ENCODE measurements at places on chromosomes 1 and 21. TPM values are rescaled to one million over a fixed set of nuclear protein-coding genes. Genes with fewer than 3 reads are reported as not detected.

Gene GATAD2B
- 11.6 TPM for total RNA-seq

Gene C1orf116
- not detected for total RNA-seq

Gene AQP10
- total RNA-seq: not detected

Gene CSDE1
- total RNA-seq: 599 TPM

Gene TARS2
- 10.1 TPM for total RNA-seq

Gene TSPAN2
- total RNA-seq: 2.1 TPM

Gene LCE1E
- not detected for total RNA-seq

Gene DDX59
- 12.4 TPM for total RNA-seq

Gene ANKRD45
- not detected for total RNA-seq

Gene AMIGO1
- 2.5 TPM for total RNA-seq

Gene NTNG1
- total RNA-seq: 3.6 TPM

Gene GOLT1A
- total RNA-seq: not detected

Gene LMOD1
- total RNA-seq: 17.1 TPM

Gene OR6K3
- total RNA-seq: not detected

Gene RNU1-2
- total RNA-seq: under 0.01 TPM

Gene ADAMTS4
- total RNA-seq: 1.4 TPM

DNA sequence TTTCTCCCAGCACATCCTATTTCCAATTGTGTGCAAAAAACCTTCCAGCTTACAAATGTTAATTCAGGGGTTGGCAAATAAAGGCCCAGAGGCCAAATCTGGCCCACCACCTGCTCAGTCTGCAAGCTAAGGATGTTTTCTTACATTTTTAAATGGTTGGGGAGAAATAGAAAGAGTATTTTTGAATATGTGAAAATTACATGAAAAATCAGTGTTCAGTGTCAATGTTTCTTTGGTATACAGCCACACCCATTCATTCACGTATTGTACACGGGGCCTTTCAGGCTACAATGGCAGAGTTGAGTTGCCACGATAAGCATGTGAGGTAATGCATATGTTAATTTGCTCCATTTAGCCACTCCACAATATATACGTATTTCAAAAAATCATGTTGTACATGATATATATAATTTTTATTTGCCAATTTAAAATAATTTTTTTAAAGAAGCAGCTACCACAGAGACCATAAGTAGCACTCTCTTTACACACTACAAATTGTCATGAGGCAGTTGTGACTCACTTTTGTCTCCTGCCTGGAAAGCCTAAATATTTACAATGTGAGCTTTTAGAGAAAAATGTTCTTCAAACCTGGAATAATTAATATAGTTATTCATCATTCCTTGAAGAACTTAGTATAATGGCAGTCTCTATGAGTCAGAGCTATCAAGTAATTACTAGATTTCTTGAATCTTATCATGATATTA is 189.6 kb downstream of the SMYD3 start:
- no peak for DNase-seq

GRCh38 chr1:19643602-19644394 is at the start of gene NBL1:
NBL1 (plus strand) TSS chr1:19644311; CDS start chr1:19655031, 10,720 bp downstream.
- DNase-seq: peak; percentile 98

- DNase-seq: no peak
These were observed 16.3 kb upstream of the PADI2 start for GRCh38 chr1:17135530-17135929.

DNA sequence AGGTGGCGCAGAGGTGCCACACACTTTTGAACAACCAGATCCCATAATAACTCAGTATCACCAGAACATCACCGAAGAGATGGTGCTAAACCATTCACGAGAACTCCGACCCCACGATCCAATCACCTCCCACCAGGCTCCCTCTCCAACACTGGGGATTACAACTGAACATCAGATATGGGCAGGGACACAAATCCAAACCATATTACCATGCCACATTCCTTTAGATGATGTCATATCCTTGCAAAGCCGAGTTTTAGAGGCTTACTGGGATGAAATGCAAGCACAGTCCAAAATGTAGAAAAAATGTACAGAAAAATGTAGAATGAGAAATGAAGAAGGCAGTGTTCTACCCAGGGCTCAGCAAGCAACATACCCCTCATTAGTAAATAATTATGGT is 64.7 kb downstream of the SGIP1 start:
- DNase-seq: peak; percentile 22

DNA sequence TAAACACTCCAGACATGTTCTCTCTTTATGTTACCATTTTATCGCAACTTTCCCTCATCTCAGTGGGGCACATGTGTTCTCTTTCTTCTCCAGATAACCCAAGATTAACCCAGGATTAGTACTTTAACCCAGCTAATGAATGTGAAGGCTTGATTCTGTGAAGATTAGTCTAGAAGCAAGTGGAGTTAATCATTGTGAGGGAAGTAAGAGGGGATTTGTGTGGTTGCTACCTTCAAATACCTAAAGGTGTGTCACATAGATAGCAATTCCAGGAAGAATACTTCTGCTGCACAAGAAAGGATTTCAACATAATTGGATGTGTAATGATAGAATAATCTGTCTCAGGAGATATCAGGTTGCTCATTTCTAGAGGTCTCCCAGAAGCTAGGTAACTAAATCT is 327.1 kb downstream of the PBX1 start:
- no peak for DNase-seq

- no peak for DNase-seq
These were observed 99.5 kb downstream of the UBE2U start for GRCh38 chr1:64302971-64303370.

- DNase-seq: no peak
These were observed 26.4 kb downstream of the KRTAP10-1 start for GRCh38 chr21:44513389-44514217.

DNA sequence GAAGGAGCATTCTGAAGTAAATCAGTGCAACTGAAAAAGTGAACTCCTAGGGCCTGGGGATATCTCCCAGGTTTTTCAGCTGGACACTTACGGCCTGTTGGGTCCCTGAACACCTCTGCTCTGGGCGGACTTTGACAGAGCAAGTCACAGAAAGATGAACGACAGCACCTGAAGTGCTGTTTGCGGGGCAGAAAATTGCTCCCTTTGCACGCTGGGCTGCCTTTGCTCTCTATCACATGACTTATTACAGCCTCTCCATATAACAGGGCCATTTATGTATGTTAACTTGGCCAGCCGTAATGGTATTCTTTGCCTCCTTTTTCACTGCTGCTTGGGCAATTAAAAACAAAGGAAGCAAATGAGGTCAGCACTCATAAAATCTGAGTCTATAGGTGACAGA is 332.9 kb downstream of the BARHL2 start:
- no peak for DNase-seq

DNA sequence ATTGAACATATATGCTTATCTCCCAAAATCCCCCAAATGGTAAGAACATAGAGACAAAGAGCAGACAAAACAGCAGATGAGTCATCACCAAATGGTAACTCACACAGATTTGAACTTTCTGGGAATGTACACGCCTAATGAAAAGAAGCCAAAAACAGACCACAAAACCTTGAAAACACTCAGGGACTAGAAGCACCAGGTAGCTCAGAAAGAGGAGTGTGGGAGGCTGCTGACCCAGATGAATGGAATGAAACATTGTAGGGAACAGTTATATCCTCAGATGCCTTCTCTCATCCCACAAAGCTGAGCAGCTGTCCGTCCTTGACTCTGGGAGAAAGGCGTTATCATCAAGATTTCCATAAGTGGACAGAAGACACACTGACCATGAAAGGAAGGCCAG is 307.0 kb upstream of the USP25 start:
- DNase-seq: no peak

- DNase-seq: peak; percentile 86
These were observed 1.7 kb downstream of the ETS2 start for GRCh38 chr21:38807441-38807871.

GRCh38 chr1:155569988-155570592 is 7.5 kb upstream of the ASH1L start:
- peak; percentile 68 for DNase-seq

DNA sequence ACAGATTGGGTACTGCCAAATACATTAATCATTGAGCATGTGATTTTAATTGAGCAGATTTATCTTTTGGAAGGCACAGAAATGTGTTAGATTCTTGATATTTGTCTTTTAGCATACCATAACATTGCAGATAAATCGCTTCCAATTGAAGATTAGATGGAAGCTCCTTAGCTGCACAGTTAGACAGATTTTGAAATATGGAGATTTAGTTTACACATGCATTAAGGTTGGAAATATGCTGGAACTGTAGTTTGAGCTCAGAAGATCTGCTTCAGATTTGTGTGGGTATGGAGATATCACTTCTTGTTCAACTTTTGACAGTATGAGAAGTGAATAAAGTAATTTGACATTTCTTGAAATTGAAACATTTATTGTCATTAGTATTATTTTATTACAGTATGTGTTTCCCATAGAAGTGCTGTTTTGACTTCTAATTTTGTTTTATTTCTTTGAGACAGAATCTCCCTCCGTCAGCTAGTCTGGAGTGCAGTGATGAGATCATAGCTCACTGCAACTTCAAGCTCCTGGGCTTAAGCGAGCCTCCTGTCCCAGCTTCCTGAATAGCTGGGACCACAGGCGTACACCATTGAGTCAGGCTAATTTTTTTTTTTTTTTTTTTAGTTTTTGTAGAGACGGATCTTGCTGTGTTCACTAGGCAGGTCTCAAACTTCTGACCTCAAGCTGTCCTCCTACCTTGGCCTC is 29.1 kb downstream of the THRAP3 start:
- no peak for DNase-seq

DNA sequence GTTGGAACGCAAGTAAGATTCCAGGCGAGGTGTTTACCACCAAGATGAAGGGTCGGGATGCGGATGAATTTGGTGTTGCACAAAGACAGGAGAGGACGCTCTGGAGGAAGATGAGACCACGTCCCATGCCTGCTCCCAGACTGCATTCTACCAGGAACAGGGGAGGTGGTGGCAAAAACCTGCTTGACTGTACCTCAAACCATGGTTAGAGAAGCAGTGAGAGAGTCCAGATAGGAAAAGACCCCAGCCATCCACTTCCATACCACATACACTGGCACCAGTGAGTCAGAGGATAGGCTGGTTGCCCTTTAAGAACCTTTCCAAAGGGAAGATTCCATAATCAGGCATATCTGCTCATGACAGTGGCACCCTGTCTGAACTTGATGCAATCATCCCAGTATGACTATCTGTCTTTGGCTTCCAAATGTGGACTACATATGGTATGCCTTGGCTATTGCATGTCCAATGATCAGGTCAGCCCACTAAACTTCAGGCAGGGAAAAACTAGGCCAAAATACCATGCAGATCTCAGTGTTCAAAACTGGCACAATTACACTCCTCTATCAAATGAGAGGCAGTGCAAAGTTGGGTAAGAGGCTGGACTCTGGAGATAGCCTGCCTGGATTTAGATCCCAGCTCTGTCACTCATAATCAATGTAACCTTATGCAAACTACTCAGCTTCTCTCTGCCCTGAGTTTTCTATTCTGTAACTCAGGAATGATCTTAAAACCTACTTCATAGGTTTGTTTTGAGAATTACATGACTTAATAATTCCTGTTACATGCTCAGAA is 20.6 kb downstream of the NPR1 start:
- peak; percentile 82 for DNase-seq

DNA sequence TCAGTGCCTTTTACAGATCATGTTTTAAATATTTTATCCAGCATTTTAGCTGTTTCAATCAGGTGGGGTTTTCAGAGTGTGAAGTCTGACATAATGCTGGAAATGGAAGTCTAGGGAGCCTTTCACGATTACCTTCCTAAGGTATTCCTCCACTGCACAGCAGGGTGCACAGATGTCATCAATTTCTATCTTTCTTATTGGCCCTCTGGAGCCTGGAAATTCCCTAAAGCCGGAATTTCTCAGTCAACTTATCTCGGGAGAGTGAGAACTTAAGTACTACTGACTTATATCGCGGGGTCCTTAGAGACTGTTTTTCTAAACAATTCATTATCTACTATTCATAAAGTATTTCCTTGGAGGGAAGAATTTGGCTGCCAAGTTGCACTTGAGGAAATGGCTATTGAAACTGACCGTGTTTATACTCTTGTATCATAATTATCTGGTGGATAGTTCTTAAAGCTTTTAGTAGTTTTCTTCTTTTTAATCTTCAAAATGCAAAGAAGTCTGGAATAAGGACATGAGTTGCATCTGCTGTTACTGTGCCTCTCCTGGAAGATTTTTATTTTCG is 311.8 kb upstream of the B3GALT2 start:
- DNase-seq: no peak

DNA sequence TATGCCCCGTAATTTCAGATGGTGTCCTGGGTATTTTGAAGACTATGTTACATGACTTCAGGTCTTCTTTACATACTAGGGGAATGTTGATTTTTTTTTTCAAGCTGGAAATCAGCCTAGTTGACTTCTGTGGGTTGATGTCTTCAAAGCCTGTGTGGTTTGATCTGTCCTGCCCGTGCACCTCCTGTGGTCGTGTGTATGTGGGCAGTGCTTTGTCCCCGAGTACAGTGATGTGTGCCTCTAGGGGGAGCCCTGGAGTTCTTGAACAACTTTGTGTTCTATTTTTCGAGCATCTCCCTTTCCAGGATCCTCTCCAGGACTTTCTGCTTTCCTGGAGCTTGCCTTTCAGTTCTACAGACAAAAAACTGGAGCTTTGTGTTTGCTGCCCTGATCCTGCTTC is 28.9 kb downstream of the OBSCN start:
- peak; percentile 66 for DNase-seq
